ENCODE measurements at places on chromosomes 6 and 20.

- DNase-seq, result no peak
Observed at GRCh38 chr20:41094353-41095055, 42.8 kb upstream of the PLCG1 start.

DNA sequence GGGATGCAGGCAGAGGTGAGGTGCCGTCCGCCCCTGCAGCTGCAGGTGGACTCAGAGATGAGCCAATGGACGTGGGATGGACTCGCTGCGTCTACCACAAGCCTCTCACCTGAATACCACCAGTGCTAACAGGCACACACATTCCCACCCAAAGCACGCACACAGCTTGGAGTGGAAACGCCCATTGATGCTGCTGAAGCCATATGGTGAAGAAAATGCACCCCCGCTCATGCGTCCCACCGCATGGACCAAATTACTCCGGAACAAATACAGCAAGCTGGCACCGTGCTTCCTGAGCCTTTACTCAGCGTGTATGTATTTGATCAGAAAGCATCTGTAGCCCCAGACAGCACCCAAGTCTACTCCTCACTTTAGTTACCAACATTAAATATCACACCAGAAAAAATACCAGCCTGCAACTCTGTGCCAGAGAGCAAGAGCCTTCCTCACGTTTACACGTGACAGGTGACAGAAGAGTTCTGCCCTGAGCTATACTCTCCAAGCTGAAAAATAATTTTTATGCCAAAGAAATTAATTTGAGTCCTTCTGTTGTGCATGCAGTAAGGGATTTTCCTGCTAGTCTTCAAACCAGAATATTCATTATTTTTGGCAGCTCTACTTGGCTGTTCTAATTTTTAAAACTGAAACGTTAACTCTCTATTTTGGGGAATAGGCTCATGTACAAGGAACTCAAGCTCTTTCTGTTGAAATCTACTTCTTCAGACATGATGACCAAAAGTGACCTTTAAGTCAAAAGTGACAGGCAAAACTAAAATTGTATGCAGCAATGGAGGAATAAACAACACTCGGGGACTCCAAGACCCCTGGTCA, 58.2 kb upstream of the SYNDIG1 start:
- no peak for DNase-seq

- no peak for DNase-seq
Observed at GRCh38 chr20:5153612-5154542, 27.1 kb downstream of the CDS2 start.

DNA sequence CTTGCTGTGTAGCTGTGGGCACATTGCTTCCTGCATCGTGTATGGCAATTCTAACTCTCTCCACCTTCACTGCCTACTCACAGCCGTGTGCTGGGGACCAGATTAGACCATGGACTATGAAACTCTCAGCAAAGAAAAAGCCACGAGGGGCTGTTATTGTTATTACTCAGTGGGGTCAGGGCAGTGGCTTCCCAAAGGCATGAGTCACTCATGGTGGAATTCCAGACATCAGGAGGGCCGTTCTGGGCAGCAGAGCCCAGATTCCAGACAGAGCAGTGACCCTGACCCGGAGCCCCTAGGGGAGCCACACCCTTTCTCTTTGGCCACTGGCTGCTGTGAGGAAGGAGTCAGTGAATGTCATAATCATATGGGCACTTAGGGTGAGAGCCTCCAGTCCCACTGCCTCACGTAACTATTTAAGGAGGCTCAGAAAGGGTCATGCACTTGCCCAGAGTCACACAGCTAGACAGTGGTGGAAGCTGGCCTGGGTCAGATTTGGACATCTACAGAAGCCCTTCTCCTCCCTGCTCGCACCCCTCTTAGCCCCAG, 22.2 kb upstream of the CCN5 start:
- no peak for DNase-seq

GRCh38 chr6:10659699-10660348, 34.6 kb downstream of the C6orf52 start:
- DNase-seq, result no peak

GRCh38 chr6:132316970-132317369, 84.3 kb downstream of the MOXD1 start:
- no peak for DNase-seq

GRCh38 chr6:11785774-11786579, 7.4 kb upstream of the ADTRP start:
- DNase-seq, result no peak

DNA sequence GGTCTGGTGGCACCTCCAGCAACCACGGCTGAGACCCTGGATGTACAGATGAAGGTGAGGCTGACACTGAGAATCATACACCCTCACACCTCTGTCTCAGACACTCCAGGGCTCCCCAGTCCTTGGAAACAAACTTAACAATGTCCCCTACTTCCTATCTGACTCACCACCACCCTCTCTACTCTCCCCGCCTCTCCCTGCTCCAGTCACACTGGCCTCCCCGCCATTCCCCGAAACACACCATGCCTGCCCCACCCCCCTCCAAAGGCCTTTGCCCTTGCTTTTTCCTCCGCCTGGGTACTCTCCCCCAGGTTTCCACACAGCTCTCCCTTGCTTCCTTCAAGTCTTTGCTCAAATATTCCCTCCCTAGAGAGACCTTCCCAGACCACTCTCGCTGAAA, 16.3 kb downstream of the BPI start:
- no peak for DNase-seq

GRCh38 chr20:40563296-40563950, 125.6 kb downstream of the MAFB start:
- DNase-seq, result no peak

DNA sequence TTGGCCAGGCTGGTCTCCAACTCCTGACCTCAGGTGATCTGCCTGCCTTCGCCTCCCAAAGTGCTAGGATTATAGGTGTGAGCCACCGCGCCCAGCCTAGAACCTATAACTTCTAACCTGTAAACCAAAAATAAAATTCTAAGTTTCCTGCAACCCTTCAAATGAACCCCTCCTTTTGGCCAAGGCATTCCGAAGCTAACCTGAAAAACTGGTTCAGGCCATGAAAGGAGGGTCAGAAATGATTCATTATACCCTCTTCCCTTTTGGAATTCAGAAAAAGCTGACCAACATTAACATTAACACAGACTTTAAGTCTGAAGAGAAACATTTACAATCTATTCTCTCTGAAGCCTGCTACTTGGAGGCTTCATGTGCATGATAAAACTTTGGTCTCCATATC, 165.1 kb downstream of the TINAG start:
- DNase-seq, result no peak

GRCh38 chr6:162862462-162862861, 134.7 kb downstream of the PACRG start:
- no peak for DNase-seq

DNA sequence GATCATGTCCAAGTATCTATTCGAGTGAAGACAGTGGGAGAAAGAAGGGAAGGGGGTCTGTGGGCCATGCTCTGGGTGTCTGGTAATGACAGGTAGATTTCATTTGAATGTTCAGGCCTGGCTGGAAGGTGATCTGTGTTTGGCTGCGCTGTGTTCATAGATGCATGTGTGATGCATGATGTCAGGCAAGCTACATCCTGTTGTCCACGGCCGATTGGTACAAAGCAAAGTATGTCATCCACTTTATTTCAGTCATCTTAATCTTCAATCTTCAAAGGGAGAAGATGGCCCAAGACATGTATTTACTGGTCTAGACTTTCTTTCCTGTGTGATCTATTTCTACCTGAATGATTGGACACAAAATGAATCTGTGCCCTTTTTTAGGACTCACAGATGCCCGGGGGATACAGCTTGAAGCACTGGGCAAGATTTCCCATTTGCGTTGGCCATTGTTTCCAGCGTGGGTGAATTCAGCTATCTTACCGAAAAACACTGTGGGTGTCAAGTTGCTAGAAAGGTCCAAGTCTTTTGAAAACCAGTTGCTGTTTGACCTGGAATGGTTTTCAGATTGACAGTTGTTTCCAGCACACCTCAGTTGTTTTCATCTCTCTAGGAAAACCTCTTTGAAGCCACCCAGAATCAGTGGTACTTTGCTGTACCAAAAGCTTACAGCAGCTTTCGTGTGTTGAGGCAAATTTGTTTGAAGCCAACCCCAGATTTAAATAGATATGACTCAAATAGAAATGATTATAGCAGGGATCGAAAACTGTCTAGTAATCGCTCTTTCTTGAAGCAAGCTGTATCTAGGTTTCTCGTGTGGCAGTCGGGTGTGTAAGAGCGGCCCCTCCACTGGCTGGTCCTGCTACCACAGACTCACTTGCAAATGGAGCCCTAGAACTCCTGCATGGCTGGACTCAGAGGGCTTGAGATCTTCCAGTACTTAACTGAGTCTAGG, 27.2 kb downstream of the DUSP22 start:
- DNase-seq, result no peak

DNA sequence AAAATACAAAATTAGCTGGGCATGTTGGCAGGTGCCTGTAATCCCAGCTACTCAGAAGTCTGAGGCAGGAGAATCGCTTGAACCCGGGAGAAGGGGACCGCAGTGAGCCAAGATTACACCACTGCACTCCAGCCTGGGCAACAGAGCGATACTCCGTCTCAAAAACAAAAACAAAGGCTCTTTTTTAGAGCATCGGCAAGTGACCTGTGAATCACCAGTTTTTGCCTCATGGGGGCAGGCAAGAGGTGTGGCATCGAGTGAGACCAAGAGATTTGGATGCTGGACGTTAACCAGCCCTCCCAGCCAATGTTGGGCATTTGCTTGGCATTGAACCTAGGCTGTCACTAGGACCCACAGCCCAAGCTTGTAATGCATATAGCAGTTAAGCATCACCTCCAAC, 14.6 kb upstream of the CDK5RAP1 start:
- no peak for DNase-seq

DNA sequence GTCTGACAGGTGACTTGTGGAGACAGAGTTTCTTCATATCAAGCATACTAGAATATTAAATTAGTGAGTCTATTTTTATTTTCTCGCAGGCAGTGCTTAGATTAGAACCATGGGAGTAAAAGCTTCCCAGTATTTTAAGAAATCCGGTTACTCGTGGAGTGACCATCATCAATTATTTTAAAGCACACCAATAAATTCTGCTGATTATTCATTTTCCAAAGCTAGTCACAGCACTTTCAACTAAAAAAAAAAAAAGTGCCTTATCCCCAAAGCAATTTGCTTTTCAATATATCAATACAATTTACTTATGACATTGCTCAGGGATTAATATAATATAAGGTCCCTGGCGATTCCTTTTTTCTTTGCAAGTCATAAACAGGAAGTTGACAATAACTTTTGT, 26.3 kb upstream of the OLIG3 start:
- DNase-seq, result no peak

GRCh38 chr20:50083034-50083433, 29.9 kb downstream of the UBE2V1 start:
- DNase-seq, result no peak

- DNase-seq, result no peak
Observed at GRCh38 chr6:166752928-166753721, 126.1 kb upstream of the RPS6KA2 start.

DNA sequence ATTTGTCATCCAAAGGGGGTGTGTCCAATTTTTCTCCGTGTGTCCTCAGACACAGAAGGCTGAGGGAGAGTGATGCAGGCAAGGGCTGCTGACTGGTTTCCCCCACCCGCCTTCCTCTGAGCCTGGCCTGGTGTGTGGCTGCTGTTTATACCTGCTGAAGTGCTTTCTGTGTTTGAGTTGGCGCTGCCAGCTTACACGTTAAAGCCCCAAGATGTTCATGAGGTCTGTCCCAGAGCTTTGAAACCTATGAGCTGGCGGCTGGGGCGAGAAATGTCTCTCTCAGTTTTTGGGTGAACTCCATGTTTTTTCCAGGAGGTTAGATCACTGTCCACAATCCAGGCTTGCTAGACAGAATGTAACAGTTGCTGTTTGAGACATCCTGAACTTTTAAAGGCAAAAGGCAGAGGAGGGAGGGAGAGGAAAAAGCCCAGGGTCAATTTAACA, 69.0 kb upstream of the CCN2 start:
- no peak for DNase-seq

DNA sequence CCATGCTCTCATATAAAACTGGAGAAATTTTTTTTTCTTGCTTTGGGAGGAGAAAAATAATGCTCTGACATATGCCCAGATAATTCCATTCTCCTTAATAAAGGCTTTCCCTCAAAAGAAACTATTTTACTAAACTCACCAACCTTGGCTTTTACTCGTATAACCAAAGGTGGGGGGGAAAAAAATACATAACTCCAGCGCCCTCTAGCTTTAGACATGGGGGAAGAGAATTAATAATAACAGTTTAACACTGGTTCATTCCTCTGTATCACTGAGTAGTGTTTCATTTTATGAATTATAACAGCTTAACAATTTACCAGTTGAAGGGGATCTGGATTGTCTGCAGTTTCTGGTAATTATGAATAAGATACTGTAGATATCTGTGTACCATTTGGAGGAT, 1226.1 kb downstream of the GRIK2 start:
- DNase-seq, result no peak

DNA sequence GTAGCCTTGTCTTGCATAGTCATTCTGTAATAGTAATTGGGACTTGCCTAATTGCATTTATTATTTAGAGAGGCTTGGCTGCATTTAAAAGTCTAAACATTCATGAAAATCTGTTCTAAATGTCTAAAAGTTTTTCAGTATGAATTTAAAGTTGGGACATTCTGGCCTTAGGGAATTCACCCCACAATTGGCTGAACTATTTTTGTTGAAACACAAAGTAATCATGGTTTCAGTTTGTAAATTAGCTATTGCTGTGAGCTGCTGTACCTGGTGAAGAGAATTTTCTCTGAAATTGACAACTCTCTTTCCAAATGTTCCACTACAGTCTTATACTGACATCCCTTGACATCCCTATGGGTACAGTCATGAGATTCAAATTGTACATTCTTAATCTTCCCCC, 253.0 kb downstream of the FARS2 start:
- no peak for DNase-seq

- DNase-seq, result no peak
Observed at GRCh38 chr6:52575502-52575892, 1.4 kb downstream of the TRAM2 start.

DNA sequence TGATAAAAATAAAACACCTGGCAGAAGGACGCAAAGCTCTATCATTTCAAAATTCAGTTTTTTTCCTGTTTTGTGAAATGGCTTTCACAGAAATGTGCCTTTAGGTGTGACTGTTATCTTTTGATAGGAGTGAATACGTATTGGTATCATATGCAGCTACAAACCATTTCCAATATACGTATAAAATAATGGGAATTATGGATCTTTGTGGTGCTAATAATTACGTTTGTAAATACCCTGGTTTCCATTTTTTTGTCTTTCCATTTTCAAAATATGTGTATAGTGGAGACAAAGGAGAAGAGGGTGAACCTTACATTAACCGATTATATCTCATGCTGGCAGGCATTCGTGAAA, 108.7 kb upstream of the GMDS start:
- DNase-seq, result no peak

- DNase-seq, result no peak
Observed at GRCh38 chr6:158041370-158041769, 59.7 kb downstream of the SYNJ2 start.

DNA sequence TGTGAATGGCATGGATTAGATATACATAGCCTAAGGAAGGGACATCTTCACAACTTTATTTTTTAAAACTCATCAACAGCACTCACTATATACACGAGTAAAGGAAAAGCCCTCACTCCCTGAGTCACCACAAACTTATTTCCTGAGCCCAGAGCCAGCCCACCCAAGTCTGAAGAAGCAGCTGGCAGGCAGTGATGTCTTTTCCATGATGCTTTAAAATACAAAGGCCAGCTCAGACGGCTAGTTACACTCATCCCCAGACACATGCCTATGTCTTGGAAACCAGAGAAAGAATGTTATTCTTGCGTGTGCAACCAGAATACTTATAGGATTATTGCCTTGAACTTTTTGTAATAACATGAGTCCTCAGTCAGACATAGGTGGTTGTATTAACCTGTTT, 114.4 kb downstream of the ADGRG6 start:
- no peak for DNase-seq

GRCh38 chr6:30960907-30961673, 20.3 kb downstream of the MUCL3 start:
- DNase-seq, result no peak

Measured in iPS DF 19.7 (cell line).